ENCODE measurements at places on chromosomes 4 and X.

GRCh38 chrX:119008110-119008744, 33.8 kb downstream of the LONRF3 start:
- DNase-seq: peak; percentile 0

- no peak for DNase-seq
Observed at GRCh38 chr4:507745-508512, 8.9 kb downstream of the PIGG start.

DNA sequence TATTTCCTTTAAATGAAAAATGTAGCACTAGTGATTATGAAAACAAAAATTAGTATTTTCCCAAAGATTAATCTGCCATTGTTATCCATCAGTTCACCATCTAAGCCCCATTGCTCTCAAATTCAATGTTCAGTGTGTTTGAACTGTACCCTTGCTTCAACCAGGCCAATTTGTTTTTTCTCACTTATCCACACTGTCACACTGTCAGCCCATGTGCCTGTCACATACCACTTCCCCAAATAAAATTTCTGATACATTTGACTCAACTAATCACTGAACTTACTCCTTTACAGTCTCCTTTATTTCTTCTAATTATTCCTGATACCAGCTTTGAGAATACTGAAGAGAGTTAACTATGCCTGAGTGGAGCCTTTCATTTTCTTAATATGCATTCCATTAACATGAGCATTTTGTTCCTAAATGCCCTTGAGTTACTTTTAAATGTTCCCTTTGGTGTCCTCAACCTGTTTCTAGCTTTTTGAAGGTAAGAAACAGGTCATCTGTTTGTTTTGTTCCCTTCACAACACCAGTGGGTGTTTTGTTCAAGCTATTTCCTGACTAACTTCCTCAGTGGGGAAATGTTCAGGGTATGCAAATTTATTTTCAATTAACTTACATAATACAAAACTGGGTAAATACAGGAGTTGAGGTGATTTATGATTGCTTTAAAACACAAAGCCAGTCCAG, 117.1 kb downstream of the RPA4 start:
- DNase-seq: no peak

DNA sequence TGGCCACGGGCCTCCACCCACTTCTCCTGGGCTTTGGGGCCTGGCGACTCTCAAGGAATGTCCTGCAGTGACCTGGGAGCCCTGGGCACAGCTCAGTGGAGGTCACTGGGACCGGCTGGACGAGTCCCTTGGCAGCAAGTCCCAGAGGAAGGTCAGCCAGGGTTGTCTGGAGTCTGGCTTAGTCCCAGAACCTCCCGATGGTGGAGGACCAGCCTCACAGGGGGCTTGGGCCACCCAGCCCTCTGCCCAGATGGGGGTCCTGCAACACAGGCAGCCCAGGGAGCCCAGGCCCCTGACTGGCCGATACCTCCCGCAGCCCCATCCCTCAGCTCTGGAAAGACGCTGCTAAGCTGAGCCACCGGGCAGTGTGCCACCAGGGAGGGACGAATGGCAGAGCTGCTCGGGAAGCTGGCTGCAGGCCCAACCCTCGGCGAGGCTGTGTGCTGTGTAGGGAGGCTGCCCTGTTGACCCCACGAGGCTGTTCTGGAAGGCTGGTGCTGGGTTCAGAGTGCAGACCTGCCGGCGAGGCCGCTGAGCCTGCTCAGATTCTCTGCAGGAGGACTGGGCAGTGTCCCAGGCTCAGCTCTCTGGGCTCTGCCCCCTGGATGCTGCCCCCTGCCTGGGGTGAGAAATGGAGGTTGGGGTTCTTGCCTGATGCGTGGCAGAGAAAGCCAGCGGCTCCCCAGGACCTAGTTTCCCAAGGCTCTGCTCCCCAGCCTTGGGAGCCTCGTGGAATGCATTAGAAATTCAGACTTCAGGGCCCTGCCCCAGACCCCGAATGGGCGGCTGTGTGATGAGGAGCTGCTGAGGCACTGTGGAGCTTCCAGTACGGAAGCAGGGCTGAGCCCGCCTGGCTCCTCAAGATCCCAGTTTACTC, 61.7 kb downstream of the ADRA2C start:
- no peak for DNase-seq

DNA sequence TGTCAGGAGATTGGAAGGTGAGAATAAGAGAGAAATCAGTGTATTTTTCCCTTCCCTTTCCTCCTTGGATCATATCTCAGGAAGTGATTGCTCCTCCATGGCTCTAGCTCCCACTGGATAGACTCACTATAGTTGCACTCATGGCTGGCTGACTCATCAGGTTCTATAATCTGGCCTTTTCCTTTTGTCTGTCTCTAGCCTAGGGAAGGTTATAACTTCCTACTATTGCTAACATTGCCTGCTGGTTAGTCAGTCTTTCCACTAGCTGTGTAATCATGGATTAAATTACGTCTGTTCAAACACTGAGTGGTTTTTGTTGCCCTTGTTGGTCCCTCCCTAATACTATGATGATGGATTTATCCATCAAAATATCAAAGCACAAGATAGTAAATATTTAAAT, 195.5 kb upstream of the VEGFC start:
- DNase-seq: no peak

- DNase-seq: no peak
Observed at GRCh38 chrX:16639966-16640365, 10.0 kb upstream of the S100G start.

DNA sequence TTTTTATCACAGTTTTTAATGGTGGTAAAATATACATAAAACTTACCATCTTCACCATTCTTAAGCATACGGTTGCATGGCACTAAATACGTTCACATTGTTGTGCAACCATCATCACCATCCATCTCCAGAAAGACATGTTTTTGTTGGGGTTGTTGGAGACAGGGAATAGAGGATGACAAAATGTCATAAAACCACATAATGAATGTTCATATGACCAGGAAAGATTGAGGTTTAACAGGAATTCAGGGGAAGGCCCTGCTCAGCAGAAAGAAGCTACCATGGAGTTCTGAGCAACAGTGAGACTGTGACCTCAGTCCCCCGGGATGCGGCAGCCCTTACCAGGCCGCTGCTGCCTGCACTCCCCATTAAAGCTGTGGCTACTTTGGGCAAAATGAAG, 63.9 kb upstream of the TRIM2 start:
- DNase-seq: no peak

GRCh38 chr4:42425146-42426065, 28.1 kb downstream of the SHISA3 start:
- DNase-seq: no peak

DNA sequence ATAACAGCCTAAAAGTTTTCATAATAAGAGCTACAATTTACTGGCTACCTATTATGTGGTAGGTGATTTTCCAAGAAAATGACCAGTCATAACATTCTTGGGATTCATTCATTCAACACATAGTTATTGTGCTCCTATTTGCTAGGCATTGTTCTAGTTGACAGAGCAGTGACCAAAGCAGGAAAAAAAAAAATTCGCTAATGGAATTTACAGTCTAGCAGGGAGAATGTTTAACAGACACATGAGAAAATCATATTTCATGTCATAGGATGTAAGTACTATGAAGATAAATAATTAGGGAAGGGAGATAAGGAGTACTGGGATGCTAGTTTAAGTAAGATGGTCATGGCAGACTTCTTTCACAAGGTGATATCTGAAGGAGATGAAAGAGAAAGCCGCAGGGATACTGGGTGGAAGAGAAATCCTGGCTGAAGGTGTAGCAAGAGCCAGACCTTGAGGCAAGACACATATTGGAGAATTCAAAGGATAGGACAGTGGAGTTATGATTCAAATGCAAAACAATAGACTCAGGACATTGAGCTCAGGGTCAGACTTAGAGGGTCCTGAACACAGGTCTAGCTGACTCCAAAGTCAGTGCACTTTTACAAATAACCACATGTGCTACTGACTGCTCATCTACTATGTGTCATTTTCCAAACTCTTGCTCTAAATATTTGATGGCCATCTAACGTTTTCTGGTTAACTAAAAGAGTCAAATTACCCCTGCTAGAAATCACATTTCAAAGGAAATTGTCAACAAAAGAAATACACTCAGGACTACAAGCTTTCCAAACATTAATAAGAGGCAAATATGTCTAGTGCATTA, 20.4 kb downstream of the SPCS3 start:
- no peak for DNase-seq

- DNase-seq: no peak
Observed at GRCh38 chrX:44569122-44569521, 26.5 kb upstream of the FUNDC1 start.

DNA sequence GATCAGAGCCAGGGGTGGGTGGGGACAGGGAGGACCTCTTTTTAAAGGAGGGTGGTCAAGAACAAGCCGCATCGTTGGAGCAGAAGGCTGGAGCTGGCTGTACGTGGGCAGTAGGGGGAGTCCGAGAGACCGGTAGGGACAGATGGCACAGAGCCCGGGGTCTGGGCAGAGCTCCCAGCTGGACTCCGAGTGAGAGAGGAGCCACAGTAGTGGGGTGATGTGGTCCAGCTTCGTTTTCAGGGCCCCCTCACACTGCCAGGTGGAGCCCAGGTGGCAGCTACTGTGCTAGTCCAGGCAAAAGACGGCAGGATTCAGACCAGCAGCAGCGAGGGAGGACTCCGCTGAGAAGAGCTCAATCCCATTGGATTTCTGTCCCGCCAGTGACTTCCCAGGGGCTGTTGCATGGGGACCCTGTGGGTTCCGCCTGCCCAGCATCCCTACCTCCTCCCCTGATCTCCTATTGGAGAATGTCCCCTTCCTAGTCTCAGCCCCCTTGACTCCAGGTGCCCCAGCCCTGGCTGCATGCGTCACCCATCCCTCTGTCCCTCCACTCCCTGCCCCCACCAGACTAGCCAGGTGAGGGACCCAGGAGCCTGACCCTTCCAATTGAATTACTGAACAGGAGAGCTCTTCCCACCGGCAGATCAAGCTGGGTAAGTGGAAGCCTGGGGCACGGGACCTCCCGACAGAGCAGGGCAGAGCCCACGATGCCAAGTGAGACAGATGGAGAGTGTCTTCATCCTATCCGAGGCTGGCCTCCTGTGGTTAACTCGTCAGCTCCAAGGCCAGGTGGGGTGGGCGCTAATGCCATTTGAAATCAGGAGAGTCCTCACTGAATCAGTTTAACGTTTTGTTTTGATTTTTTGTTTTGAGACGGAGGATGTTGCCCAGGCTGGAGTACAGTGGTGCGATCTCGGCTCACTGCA, 2.9 kb downstream of the ARHGAP4 start:
- peak; percentile 16 for DNase-seq

GRCh38 chrX:71111141-71111843, at the start of gene IL2RG:
Gene IL2RG (minus strand): TSS chrX:71111577. CDS start chrX:71111539, 38 bp downstream.
- no peak for DNase-seq

DNA sequence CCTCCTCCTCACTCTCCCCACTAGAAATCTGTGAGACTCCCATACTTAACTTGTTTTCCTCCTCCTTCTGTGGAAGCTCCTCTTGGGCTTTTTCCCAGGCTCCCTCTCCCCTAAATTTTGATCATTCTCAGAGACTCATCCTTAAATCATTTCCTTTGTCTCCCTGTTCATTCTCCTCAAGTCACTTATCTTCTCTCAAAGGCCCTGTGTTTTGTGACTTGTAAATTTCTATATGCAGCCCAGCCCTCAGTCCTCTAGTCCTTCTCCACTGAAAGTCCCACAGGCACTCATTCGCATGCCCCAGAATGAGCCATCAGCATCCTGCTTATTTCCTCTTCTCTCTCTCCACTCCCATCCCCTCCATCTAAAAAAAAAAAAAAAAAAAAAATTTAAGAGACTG, 171.8 kb downstream of the SOWAHB start:
- no peak for DNase-seq

GRCh38 chr4:189792924-189793618, 147.6 kb upstream of the FRG1 start:
- peak; percentile 18 for DNase-seq

GRCh38 chr4:99640676-99641075, 17.0 kb downstream of the C4orf54 start:
- DNase-seq: no peak

- no peak for DNase-seq
Observed at GRCh38 chr4:36241771-36242170, 2.5 kb downstream of the ARAP2 start.

DNA sequence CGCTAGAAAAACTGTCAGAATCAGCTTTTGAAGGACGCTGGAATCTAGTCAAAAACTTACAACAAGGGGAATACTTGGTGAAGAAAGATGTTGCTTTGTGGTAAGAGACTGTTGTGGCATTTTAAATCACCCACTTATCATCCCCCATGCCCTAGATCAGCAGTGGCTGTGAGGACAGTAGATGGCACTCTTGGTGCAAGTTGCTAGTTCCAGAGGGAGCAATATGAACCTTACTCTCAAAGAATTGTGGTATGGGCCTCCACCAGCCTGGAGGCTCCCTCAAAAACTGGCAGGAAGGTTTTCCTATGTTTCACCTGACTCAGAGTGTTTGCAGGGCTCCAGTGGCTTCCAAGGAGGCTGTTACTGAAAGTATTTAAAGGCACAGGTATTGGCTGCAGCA, 37.7 kb upstream of the SLC16A2 start:
- DNase-seq: peak; percentile 17

DNA sequence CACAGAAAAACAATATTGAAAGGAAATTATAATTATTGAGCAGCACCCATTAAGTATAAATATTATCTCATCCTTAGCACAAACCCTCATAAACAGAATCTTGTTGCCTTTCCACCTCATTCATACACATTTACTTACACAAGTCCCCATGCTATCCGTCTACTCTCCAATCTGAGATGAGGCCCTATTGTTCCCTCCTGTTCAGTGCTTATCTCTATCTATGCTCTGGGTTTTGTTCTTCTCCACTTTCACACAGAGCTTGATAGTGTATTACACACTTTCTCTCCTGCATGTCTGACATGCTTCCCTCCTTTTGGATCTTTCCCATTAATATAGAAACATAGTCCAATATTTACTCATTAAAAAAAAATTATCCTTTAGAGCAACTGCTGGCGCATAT, 238.2 kb upstream of the MAB21L2 start:
- no peak for DNase-seq

All from NCI-H2171 treated with DMSO at 0.1 percent for 48 hours (cell line).